ENCODE measurements at places on chromosomes 1 and 21. TPM values are rescaled to one million over a fixed set of nuclear protein-coding genes. Genes with fewer than 3 reads are reported as not detected.

Gene ABL2
- total RNA-seq: 20.7 TPM

Gene KLHDC9
- total RNA-seq: 1.6 TPM

Gene USH2A
- total RNA-seq: not detected

- DNase-seq: peak; percentile 40
Observed at GRCh38 chr21:37557261-37557950, 190.8 kb downstream of the DYRK1A start.

Gene SH2D2A
- 2.1 TPM for total RNA-seq

GRCh38 chr1:36846357-36846756 lies 188.0 kb downstream of the GRIK3 start:
- DNase-seq: no peak
